CD8-positive, alpha-beta T cell (primary cell): ENCODE measurements at places on chromosomes 11 and 22.

DNA sequence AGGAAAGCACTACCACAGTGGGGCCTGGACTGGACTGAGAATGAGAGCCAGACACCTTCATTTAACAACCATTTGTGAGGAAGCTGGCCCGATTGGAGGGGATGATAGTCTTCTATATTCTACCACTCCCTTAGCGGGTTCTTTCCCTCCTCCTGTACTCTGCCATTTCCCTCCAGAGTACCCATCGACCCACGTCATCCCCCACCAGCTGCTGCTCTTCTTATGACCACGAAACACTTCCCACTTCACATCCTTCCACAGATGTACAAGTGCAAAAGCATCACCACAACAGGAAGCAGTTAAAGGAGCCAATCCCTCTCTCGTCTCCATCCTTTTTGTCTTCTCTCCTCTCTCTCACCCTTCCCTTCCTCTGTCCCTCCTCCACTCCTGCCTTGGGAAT is 18.0 kb upstream of the UBASH3B start:
- peak; percentile 68 for DNase-seq

DNA sequence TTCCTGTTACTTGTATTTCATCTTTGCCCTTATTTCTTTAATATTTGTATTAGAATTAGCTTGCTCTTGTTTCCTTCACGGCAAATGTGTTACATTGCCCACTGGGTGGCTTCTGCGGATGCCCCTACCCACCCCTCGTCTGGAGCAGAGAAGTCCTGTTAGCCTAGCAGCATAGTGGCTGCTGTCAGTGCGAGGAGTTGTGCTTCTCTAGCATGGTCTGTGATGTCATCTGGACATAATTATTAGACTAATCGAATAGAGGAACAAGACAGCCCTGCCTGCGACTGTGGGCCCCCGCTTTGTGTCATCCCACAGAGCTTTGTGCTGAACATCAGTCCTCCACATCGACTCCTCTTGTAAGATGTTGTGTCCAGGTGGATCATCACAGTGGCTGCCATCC is 74.5 kb downstream of the PPP6R3 start:
- no peak for DNase-seq

DNA sequence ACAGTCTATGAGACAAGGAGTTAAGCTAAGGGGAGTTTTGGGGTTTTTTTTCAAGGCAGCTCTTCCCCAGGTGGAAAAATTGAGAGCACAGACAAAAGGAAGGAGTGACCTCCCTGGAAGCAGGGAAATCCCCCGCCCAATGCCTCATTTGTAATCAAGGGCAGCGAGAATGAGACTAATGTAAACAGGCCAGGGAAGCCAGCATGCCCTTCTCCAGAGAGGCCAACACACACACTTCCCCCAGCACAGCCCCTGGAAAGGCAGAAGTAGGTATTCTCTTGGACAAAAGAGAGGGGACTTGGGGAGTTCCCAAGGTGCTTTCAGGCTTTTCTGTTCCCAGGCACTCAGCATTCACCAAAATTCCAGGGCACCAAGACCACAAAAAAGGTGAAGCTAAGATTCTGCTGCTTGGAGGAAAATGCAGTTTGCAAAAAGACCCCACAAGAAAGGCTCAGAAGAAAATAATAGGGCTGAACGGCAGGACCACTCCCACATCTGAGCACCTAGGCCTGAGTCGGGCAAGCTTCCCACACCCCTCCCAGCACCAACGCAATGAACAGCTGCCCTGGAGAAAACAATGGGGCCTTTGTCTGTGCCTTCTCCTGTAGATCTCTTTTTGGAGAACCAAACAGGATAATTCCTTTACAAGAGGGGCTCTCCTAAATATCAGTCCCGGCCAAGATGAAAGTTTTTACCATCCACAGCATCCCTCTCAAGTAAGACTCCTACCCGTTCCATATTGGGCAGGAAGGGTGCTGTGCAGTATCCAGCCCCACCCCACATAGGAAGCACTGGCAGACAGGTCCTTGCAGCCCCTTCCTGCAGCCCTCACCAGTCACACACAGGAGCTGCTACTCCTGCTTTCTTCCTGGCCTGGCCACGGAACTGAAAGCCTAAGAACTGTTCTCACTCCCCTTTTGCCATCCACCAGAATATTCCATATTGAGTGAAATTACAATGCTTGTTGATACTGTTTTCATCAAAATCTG is 70.7 kb upstream of the AKIP1 start:
- no peak for DNase-seq

- peak; percentile 43 for DNase-seq
Observed at GRCh38 chr22:19810381-19811201, 44.1 kb downstream of the GNB1L start.

- DNase-seq: no peak
Observed at GRCh38 chr11:65610404-65610803, 3.6 kb downstream of the MAP3K11 start.

DNA sequence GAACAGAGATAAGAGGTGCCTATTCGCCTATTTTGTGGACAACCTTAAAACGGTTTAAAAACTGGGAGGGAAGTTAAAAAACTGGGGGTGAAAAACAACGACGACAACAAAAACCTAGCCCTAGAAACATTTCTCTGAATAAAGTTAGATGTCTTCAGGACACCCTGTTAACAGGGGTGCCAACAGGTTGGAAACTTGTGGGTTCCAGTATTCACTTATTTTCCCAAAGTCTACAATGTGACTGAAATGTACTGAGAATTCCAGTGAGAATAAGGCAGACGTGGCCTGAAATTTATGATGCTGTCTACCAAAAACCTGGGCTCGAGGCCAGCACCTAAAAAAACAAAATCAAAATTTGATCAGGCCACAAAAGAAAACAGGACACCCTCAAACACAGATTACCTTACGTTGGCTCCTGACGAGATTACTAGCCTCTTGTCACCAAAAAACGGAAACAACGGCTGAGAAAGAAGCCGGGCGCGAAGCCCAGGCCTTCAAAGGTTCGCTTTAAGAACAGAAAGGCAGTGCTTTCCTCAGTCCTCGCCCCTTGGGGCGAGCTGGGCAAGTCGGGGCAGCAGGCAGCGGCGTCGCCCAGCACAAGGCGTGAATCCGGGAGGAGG is 906 bp downstream of the CCDC90B start:
- DNase-seq: no peak

DNA sequence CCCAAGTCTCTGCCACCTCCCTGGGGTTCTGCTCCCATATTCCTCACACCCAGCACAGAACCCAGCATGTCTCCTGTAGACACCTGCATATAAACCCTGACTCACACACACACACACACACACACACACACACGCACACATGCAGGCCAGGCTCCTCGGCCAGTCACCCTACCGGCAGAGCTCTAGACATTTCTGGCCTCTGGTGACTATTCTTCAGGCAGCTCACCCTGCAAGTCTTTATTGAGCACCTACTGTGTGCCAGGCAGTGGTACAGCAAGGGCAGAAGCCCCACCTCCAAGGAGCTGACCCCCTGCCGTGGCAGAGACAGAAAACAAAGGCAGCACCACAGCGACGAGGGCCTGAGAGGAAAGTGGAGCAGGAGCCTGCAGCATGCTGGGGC is 50.3 kb downstream of the CDKN1C start:
- no peak for DNase-seq

GRCh38 chr11:8739309-8739793 is 56.8 kb downstream of the RPL27A start:
- DNase-seq: no peak

DNA sequence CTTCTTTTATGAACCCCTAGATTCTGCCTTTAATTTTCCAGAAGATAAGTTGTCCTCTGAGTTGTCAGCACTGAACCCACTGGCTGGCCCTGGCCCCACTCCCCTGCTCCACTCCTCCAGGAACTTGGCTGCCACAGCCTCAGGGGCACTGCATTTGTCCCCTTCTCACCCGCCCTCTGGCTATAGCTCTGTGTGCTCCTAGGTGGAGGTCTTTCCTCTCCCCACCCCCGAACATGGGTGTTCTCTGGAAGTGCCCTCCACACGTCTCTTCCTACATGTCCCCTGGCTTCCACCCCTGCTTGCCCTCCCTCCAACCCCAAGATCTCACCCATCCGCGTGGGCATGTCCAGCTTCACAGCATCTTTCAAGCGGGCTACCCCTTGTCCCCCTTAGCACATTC is 137.7 kb upstream of the TEAD1 start:
- DNase-seq: no peak

DNA sequence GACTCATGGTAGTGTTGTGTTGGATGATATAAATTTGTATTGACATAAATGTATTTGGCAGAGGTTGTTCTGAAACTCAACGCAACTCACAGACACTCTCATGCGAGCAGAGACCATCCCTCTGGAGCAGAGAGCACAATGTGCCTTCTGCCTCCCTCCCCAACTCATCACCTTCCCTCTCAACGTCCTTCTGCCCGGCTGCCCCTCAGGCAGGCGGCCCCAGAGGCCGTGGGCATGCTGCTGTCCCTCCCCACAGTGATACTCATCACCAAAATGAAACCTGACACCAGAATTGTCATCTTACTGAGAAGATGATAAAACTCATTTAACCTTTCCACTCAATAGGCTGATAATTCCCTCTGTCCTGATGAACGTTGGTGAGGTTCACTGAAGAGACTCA is 260.6 kb downstream of the ETS1 start:
- DNase-seq: no peak

- DNase-seq: no peak
Observed at GRCh38 chr11:23846902-23847422, 649.9 kb upstream of the LUZP2 start.

DNA sequence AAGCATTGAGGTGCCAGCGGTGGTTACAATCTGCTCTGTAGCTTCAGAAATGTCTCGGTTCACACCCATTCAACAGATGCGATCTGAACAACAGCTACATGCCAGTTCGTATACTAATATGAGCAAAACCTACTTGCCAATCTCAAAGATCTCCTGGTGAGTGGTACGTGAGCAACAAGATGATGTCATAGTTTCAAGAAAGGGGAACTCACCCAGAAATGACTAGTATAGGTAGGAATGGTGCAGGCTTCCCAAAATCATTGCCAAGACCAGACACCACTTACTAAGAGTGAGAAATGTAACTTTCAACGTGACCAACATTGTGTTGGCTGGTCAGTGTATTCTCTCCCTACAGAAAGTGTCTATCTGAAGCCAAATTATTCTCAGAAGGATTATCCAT is 31.1 kb downstream of the OR6Q1 start:
- no peak for DNase-seq

DNA sequence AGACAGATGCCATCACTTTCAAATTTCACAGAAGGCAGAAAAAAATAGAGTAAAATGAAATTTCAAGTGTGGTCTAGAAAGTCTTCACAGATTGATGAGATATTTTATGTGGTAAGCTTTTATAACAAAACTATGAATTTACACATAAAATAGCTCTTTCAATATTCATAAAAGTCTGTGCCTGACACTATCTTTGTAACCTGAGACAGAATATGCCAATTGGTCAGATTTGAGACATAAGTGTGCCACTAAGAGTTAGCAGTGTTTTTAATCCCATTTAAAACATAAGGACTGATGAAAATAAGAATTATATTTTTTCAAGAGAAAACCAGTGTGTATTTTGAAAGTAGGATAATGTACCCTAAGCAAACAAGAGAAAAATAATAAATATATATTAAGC is 769.5 kb upstream of the LUZP2 start:
- no peak for DNase-seq

DNA sequence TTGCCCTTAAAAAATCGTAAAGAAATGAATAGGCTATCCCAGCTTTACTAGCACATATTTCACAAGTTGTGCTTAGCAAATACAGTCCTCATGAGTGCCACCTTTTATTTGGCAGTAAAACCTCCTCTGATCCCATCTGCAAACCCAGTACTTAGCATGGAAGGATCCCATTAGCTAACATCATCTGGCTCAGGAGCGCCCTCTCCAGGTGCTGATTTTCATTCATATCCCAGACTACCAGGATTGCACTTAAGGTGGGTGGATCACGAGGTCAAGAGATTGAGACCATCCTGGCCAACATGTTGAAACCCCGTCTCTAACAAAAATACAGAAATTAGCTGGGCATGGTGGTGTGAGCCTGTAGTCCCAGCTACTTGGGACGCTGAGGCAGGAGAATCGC is 76.1 kb upstream of the PAX6 start:
- DNase-seq: no peak

GRCh38 chr11:35115688-35116030 is 23.3 kb upstream of the CD44 start:
- DNase-seq: no peak

DNA sequence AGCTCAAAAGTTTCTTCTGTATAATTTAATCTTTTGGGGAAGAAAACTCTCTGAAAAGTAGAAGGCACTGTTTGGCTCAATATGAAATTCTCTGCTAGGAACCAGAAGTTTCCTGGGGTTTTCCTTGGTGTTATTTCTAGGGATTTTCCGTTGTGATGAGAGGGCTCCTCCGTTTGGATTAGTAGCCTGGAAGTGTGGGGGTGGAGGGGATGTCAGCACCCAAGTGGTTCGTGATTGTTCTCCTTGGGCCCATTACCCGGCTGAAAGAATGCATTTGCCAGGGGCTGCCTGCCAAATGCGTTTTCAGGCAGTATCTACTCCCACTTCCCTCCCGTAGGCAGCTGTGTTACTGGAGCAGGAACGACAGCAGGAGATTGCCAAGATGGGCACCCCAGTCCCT is 4.3 kb downstream of the SF3B2 start:
- no peak for DNase-seq

DNA sequence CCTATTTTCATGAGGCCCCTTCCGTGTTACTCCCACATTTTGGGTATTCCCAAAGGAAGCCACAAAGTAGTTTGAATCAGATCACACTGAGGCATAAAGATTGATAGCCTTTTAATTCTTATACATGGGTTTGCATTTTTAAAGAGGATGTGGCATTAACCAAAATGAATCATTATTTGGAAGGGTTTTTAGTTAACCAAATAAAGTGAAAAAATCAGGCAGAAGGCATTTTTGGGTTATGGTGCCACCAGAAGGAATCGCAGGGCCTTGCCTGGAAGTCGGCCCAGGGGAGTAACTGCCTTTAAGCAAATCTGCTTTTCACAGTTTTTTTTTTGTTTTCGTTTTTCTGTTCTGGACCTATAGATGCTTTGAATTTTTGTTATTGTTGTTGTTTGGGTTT is 55.4 kb downstream of the HSD17B12 start:
- DNase-seq: no peak

DNA sequence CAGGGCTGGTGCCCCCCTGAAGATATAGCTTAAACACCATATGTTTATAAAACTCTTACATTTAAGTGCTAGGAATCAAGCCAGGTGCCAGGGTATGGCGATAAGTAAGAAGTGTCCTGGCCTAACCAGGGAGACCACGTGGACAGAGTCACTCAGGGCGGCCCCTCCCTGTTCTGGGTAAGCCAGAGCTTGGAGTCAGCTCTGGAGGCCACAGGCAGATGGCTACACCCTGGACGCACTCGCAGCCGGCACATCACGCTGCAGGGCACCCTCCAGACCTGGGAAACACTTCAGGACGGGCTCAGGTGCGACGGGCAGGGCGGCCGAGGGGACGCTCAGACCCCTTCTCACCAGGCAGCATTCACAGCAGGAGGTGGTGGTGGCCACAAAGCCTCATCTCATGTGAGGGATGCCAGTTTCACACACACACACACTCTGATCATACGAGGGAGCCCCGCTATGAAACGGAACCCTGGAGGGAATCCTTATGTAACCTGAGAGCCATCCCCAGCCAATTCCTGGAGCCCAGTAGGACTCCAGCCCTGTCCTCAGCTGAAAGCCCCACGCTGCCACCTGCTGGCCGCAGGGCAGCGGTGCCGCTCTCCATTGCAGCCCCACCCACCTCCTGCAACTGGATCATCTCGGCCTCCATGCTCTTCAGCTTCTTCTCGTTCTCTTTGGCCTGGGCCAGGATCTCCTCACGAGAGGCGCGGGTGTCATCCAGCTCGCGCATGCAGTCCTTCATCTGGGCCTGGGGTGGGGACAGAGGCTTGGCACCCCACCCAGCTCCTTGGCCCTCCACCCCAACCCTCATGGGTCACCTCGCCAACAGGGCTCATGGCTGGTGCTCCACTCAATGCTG is 33.4 kb downstream of the APOL1 start:
- DNase-seq: peak; percentile 76
